ENCODE measurements at places on chromosomes 2 and 18.

GRCh38 chr2:237752761-237753165, 45.8 kb upstream of the RBM44 start:
- no peak for DNase-seq

DNA sequence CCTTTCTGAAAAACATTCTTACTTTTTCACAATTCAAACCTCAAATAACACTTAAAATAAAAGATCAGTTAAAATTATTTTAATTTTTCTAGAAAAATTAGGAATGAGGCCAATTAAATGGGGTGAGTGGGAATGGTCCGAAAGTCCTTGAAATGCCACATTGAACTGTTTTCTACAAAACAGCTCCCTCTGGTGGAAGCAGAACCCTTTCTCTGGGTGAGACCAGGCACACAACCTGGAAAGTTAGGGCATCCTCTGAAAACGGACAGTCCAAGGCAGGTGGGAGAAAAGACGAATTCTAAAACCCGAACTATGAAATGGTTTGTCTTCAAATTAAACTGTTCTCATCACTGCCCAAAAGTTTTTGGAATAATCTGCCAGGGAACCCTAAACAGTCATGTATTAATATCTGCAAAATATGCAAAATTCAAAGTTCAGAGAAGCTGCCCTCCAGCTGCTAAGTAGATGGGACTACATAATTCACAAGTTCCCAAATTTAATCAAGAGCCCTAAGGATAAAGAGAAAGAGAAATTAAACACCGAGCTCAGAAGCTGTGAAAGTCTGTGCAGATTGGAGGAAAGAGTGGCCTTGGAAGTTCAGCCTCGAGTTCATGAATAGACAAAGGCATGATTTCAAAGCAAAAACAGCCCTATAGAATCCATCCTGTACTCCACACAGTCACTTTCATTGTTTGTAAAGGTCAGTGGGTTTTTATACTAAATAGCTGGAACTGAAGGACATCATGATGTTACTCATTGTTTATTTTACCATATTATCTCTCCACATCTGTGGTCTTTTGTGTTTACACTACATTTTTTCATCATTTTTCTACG, 108.3 kb downstream of the PIEZO2 start:
- DNase-seq = peak; percentile 64

- DNase-seq = no peak
These were observed 20.6 kb downstream of the TRIB2 start for GRCh38 chr2:12737297-12737696.

- DNase-seq = no peak
These were observed 8.5 kb upstream of the ETAA1 start for GRCh38 chr2:67388680-67389079.

DNA sequence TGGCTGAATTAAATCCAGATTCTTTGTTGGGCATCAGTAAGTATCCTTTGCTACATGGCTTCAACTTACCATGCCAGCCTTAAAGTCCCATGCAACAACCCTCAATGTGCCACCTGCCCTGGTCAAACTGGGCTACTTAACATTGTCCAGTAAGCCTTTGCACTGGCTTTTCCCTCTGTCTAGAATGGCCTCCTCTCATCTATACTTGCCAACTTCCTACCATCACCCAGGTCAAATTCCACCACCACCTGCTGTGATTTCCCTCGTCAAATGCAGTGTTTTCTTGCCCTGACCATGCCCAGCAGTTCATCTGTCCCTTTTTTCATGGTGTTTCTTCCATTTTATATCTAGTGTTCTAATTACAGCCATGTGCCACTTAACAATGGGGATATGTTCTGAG, 5.7 kb downstream of the KLHL23 start:
- DNase-seq = no peak

GRCh38 chr2:81195774-81196382, 891.3 kb upstream of the LRRTM1 start:
- no peak for DNase-seq

DNA sequence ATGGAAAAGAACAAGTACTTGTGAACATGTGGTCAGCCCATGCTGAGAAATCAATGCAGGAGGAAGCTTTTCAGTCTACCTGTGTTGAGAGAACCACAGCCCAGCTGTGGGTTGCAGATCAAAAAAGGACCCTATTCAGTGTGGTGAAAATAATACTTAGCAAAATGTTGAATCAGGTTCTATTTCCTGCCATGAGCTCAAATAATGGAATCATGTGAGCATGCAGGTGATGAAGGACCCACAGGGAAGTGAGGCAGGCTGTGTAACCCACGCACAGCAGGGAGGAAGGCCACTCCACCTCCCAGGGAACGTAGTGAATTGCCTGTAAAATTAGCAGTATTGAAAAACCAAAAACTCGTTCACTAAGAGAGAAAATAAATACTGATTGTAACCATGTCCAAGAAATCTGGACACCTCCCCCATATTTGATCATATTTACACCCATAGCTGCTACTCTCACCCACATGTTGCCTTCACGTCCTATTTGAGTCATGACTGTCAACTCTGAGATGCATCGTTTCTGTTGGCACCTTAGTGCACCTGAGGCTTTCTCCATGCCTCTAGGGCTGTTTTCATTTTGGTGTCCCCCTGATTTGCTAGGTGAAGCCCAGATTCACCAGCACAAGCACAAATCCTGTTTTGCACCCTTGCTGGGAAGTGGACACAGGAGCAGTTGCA, 20.5 kb upstream of the BCL2L11 start:
- no peak for DNase-seq

DNA sequence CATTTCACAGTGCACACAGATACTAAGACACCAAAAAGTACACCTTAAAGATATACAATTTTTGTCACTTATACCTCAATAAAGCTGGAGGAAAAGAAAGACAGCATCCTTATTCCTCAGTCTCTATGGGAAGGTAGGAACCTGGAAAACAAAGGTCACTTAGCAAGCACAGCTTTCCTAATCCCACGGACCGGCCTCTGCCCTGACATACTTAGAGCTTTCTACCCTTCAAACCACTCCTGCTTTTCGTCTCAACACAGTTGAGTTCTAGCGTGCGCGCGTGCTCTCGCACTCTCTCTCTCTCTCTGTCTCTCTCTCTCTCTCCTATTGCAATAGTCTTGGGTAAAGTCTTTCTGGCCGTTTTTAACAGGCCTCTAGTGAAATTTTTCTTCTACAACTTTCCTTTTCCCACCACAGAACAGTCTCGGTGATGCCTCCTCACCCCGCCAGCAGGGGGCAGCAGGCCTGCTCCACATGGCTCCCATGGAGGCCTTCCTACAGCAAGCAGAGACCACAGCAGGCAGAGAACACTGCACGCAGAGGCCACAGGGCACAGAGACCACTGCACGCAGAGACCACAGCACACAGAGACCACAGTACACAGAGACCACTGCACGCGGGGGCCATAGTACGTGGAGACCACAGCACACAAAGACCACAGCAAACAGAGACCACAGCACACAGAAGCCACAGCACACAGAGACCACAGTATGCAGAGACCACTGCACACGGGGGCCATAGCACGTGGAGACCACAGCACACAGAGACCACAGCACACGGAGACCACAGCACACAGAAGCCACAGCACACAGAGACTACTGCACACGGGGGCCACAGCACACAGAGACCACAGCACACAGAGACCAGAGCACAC, 106.9 kb downstream of the FBXO15 start:
- DNase-seq = peak; percentile 23
